ENCODE measurements at places on chromosomes 7 and 10.

GRCh38 chr10:132372516-132373095 lies 24.4 kb upstream of the PWWP2B start:
- no peak for ATAC-seq

DNA sequence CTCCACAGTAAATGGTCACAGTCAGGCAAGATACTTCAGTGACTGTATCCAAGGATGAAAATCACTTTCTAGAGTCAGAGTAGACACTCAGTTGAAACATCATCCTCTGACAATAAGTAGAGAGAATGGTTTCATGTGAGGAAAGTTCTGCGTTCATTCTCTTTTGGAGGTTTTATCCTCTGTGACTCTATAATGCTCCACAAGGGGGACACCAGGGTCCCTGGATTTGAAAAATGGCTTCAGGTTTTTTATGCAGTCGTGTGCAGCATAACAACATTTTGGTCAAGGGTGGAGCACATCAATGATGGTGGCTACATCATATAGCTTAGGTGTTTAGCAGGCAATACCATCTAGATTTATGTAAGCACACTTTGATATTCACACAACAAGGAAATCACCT lies 40.4 kb downstream of the TMEM168 start:
- ATAC-seq: no peak

DNA sequence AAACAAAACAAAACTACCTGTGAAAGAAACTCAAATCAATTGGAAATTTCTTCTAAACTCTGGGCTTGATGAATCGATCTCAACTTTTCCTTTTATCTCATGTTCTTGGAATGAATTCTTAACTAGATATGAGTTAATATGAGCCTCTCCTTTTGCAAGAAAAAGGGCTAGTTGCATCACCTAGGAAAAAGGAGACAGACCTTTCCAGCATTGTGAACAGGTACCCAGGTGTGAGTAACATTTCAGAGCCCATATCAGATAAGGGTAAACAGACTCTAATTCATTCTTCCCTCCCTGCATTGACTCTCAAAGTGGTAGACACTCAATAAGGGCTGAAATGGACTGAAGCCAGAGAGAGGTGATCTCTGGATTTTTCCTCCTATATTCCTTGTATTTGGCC lies 103.8 kb upstream of the AGR3 start:
- ATAC-seq: no peak

GRCh38 chr10:28686835-28687682 lies 9.7 kb downstream of the BAMBI start:
- ATAC-seq: no peak

DNA sequence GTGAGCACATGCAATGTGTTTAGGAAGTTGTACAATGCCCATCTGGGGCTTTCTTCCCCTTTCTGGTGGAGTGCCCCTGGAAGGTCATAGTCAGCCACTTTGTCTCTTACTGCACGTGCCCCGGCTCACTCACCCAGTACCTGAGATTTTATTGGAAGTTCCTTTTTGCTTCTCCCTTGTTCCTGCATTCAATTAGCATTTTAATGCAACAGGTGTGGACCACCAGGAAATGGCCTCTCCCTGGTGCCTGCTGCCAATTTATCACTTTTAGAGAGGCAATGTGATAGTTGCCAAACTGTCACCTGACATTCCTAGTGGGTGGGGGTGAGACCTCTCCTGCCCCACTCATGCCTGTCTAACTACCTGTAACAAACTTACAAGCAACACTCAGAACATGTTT lies 293.4 kb upstream of the DKK1 start:
- ATAC-seq: no peak

DNA sequence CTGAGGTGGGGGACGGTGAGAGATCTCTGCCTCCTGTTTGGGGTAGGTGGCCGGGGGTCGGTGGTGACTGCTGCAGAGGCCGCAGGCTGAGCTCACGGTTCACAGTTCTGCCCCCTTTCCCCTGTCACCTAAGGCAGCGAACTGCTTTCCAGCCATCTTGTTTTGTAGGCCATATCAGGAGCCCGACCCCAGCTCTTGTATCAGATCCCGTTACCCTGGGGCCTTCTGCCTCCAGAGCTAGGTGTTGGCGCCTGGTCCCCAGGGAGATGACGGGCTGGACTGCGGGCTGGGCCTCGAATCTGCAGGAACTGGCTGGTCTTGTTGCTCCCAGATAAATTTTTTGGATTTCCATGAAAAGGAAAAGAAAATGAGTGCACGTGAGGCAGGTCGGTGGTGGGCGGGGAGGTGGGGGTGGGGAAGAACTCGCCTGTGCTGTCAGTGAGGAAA lies 183.0 kb downstream of the DNAJB6 start:
- ATAC-seq: no peak

Data from SK-N-SH treated with all-trans-retinoic acid at 6 μM for 48 hours (cell line).